ENCODE measurements at places on chromosomes 13 and 19. TPM values are rescaled to one million over a fixed set of nuclear protein-coding genes. Genes with fewer than 3 reads are reported as not detected.
A peak's percentile ranks its signal among the peaks of the same experiment; 100 is the strongest.

Gene PSPN
- total RNA-seq = 1.5 TPM

Gene PNMA8B
- total RNA-seq = 3.6 TPM

Gene HNRNPM
- 56.8 TPM for total RNA-seq

Gene RASL11A
- total RNA-seq = 14.9 TPM

Gene ZNF525
- 6.5 TPM for total RNA-seq

Gene C19orf73
- 4.4 TPM for total RNA-seq

Gene AP1M2
- not detected for total RNA-seq

Gene FRY
- 16.9 TPM for total RNA-seq

- no peak for ATAC-seq
These were observed 800 bp downstream of the ELL start for GRCh38 chr19:18520848-18521691.

- no peak for ATAC-seq
These were observed 75.2 kb upstream of the UBL3 start for GRCh38 chr13:29925457-29926097.

GRCh38 chr19:40335101-40335500, 13.1 kb downstream of the C19orf47 start:
- ATAC-seq = no peak

DNA sequence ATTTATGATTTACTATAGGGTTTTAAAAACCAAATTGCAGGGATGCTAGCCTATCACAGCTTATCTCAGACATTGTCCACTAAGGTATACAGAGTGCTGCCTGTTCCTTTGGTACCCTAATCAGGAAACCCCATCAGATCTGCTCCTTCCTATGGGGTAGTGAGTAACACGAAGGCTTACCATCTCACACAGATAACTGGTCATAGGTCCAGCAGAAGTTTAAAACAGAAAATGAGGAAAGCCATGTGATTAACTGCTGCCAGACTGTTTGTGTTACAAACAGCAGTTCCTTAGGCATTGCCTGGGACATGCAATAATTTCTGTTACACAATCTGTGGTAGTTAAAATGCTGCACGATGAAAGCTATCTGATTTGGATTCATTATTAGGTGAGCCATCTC, 53.5 kb upstream of the ALOX5AP start:
- ATAC-seq = peak; percentile 50

DNA sequence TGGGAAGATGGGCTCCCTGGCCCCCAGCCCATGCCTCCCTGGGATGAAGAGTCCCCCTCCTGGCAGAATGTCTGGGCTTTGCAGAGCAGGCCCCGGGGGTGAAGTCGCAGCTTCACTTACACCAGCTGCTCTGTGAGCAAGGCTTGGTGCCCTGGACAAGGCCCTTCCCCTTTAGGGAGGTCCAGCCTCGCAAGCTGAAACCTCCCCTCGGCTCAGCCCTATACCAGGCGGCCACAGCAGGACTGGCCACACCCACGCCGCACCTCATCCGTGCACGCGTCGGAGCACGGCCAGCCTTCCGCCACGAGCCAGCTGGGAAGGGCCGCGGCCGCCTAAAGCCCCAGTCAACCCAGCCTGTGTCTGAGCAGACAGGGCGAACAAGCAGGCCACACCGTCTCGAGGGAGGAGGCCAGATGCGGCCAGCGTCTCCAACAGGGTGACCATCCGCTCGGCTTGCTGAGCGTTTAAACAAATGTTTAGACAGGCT, 83.2 kb upstream of the MCF2L start:
- peak; percentile 99 for ATAC-seq

DNA sequence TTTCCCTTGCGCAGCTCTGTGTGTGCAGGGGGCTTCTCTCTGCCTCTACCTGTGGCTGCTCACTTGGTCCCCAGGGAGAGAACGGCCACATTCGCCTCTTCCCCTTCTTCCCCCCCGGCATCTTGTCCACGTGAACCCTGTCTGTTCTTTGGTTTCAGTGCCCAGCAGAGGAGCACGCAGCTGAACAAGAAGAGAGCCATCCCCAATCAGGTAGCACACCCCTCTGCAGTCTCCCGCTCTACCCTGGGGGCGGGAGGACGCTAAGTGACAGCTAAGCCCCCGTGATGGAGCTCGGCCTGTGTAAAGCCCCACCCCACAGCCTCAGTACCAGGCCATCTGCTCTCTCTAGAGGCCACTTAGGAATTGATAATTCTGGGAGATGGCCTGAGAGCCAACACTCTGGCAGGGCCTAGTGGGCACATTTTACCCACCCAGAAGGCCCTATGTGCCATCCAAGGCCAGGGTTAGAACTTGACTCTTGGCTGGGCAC, 30.2 kb downstream of the TMED1 start:
- no peak for ATAC-seq

- no peak for ATAC-seq
These were observed 10.6 kb upstream of the ZNF358 start for GRCh38 chr19:7505288-7505681.

GRCh38 chr13:31431722-31432137, 232.0 kb downstream of the B3GLCT start:
- peak; percentile 43 for ATAC-seq

- no peak for ATAC-seq
These were observed 2.0 kb upstream of the TMEM221 start for GRCh38 chr19:17450264-17451075.

GRCh38 chr13:103437651-103438050, 371.4 kb upstream of the SLC10A2 start:
- no peak for ATAC-seq

GRCh38 chr13:101416181-101417042, at the start of gene NALCN:
TSS of gene NALCN (minus strand) at chr13:101416508. CDS start at chr13:101399126, 17,382 bp downstream.
- peak; percentile 94 for ATAC-seq

- ATAC-seq = no peak
These were observed 7.1 kb downstream of the CRLF1 start for GRCh38 chr19:18599485-18599884.

DNA sequence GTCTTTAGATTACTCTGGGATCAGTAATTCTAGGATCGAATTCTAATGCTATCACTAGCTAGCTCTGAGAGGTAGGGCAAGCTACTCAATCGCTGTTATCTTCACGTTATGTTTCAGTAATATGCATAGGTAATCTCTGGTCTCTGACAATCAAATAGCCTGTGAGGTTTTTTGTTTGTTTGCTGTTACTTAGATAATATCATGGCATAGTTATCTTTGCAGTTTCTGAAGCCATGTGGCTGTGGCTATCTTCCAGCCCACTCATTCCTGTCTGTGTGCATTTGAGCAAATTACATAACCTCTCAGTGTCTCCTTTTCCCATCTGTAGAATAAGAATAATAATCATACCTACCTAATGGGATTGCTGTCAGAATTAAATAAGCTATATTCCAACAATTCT, 330.2 kb downstream of the PCDH9 start:
- ATAC-seq = no peak

GRCh38 chr19:9936326-9937000, at the start of gene OLFM2:
TSS of gene OLFM2 (minus strand) at chr19:9936515. CDS start at chr19:9936366, 149 bp downstream.
- peak; percentile 77 for ATAC-seq

DNA sequence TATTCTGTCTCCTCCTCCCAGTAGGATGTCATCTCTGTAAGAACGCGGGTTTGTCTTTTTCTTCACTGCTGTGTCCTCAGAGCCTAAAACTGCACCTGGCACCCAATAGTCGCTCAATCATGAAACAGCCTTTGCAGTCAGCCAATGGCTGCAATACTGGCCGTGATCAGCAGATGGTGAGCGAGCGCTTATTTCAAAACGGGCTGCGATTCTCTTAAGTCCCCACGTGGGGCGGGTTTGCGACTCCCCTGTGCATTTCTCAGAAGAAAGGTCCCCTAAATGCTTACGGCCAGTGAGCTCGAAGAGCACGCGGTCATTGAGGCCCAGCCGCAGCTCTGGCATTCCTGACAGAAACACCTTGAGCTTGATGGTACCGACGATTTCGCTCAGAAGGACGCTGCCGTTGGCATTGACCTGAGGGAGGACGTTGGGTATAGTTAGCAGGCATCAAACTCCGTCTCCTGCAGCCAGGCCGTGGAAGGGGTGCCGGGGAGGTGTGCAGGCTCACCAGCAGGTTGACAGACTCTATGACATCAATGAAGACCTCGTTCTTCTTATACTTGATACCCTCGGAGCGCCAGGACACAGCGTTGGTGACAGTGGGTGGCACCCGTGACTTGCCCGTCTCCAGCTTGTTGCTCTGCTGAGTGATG, 6.0 kb downstream of the AP1M2 start:
- ATAC-seq = peak; percentile 87

- ATAC-seq = no peak
These were observed 873.9 kb downstream of the SLITRK1 start for GRCh38 chr13:83008212-83008929.

DNA sequence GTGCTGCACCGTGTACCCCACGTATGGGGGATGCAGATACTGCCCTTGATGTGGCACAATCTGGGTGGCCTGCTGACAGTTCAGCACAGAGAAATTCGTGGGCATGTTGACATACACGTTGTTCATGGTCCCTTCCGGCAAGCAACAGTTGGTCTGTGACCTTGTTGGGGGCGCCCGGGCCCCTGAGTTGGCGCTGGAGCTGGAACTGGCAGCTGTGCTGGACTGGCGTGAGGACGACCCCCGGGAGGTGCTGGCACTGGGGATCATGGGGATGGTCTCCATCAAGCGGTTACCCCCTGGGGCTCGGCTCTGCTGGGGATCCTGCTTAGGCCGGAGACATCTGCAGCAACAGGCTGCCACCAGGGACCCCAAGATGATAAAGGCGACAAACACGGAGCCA, 5.2 kb downstream of the SHISA2 start:
- ATAC-seq = no peak

- ATAC-seq = peak; percentile 93
These were observed 19.2 kb downstream of the RCN3 start for GRCh38 chr19:49546825-49547565.

Measured in motor neuron (in vitro differentiated cells).